Activated CD8-positive, alpha-beta memory T cell treated with anti-CD3 and anti-CD28 coated beads, Interleukin-2, amount 10 ng/mL, durations not matched to agents 7 days and 5 days (primary cell): ENCODE measurements at places on chromosomes 5 and 9. TPM values are rescaled to one million over a fixed set of nuclear protein-coding genes. Genes with fewer than 3 reads are reported as not detected.

- no peaks in the 10 kb centered on the region for H3K27me3 ChIP-seq
- peaks cover 53% of the 10 kb centered on the region for H3K36me3 ChIP-seq
- peaks cover 3% of the 10 kb centered on the region for H3K4me1 ChIP-seq
- no peak for DNase-seq
- no peak overlapping the region for H3K4me3 ChIP-seq
Observed at GRCh38 chr5:141529002-141529401, 40.1 kb downstream of the PCDHGC5 start.

TMC1 gene
- total RNA-seq: not detected

DNA sequence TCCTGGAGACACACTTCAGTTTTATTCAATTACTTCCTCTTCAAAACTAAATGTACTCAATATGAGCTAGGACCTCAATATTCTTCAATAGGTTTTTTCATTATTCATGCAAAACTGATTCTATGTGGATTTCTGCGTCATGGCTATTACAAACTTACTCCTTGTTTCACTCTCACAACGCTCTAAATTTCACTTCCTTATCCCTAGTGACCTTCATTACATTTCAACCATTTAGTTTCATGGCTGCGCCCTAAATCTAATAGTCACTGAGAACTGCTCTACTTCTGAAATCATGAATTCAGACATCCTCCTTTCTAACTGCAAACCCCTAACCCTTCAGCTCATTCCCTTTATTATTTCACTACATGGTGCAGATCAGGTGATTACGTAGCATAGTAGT is 93.9 kb downstream of the SLC25A46 start:
- H3K4me3 ChIP-seq: no peak overlapping the region
- H3K36me3 ChIP-seq: no peaks in the 10 kb centered on the region
- DNase-seq: no peak
- no peak overlapping the region for H3K27ac ChIP-seq
- H3K27me3 ChIP-seq: no peaks in the 10 kb centered on the region
- H3K4me1 ChIP-seq: no peaks in the 10 kb centered on the region

RHOBTB3 gene
- total RNA-seq: 0.55 TPM

DNA sequence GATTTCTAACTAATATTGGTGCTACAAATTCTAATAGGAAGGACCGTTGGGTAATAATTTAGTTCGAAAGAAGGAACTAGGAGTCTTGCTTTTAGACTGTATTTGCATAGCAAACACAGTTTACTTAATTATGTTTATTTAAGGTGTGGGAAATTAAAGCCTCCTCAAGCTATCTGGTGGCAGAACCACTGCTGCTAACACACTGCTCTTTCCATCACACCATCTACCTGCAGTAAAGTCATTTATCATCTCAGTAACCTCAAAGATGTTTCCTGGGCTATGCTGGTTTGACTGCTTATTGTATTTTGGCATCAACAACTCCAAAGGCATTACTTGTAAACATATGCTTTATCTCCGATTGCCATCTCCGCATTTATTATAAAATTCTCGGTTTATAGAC is 114.3 kb downstream of the DEPDC1B start:
- DNase-seq: no peak
- peaks cover 2% of the 10 kb centered on the region for H3K4me1 ChIP-seq
- no peaks in the 10 kb centered on the region for H3K36me3 ChIP-seq

- H3K27me3 ChIP-seq: no peaks in the 10 kb centered on the region
- no peak overlapping the region for H3K27ac ChIP-seq
- H3K4me3 ChIP-seq: no peak overlapping the region
- H3K4me1 ChIP-seq: no peaks in the 10 kb centered on the region
- DNase-seq: no peak
- H3K36me3 ChIP-seq: no peaks in the 10 kb centered on the region
Observed at GRCh38 chr5:104412649-104413240, 850.2 kb upstream of the NUDT12 start.

LECT2 gene
- not detected for total RNA-seq

PCDHB5 gene
- total RNA-seq: not detected

- H3K4me3 ChIP-seq: no peak overlapping the region
- H3K27me3 ChIP-seq: peaks cover 24% of the 10 kb centered on the region
- no peak overlapping the region for H3K27ac ChIP-seq
- H3K36me3 ChIP-seq: no peaks in the 10 kb centered on the region
- H3K4me1 ChIP-seq: peaks cover 19% of the 10 kb centered on the region
- DNase-seq: no peak
Observed at GRCh38 chr9:107178293-107178692, 104.8 kb upstream of the RAD23B start.

DNA sequence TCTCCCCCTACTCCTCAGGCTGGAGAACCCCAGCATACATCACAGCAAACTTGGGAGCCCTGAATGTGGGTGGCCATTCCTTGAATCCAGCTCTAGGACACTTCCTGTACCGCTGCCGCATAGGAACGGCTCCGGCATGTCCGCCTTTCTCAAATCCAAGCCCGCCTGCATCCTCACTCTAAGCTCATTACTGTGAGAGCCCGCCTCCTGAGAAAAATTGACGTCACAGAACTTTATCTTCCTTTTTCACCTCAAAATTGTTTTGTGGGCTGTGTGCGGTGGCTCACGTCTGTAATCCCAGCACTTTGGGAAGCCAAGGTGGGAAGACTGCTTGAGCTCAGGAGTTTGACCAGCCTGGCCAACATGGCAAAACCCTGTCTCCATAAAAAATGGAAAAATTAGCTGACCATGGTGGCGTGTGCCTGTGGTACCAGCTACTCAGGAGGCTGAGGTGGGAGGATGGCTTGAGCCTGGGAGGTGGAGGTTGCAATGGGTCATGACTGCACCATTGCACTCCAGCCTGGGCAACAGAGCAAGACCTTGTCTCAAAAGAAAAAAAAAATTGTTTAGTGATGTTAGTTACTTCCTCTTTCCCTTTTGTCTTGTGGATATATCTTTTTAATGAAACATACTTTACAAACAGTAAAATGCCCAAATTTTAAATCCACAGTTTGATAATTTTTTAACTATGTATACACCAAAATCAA is 22.8 kb downstream of the RNF44 start:
- no peak for DNase-seq
- no peaks in the 10 kb centered on the region for H3K27me3 ChIP-seq
- H3K4me1 ChIP-seq: peaks cover 17% of the 10 kb centered on the region
- H3K36me3 ChIP-seq: peaks cover 2% of the 10 kb centered on the region

- peaks cover 2% of the 10 kb centered on the region for H3K27me3 ChIP-seq
- H3K4me3 ChIP-seq: no peak overlapping the region
- H3K27ac ChIP-seq: no peak overlapping the region
- H3K4me1 ChIP-seq: no peaks in the 10 kb centered on the region
- H3K36me3 ChIP-seq: no peaks in the 10 kb centered on the region
Observed at GRCh38 chr9:109801484-109801883, 21.5 kb downstream of the PALM2AKAP2 start.

GRCh38 chr5:168879331-168879730 is 300.2 kb upstream of the PANK3 start:
- no peaks in the 10 kb centered on the region for H3K4me1 ChIP-seq
- no peak for DNase-seq
- H3K27me3 ChIP-seq: peaks cover 11% of the 10 kb centered on the region

- no peaks in the 10 kb centered on the region for H3K36me3 ChIP-seq
- H3K27ac ChIP-seq: no peak overlapping the region
- H3K4me1 ChIP-seq: peaks cover 9% of the 10 kb centered on the region
- H3K27me3 ChIP-seq: no peaks in the 10 kb centered on the region
- DNase-seq: no peak
Observed at GRCh38 chr5:172909931-172910502, 49.2 kb upstream of the RPL26L1 start.

DNA sequence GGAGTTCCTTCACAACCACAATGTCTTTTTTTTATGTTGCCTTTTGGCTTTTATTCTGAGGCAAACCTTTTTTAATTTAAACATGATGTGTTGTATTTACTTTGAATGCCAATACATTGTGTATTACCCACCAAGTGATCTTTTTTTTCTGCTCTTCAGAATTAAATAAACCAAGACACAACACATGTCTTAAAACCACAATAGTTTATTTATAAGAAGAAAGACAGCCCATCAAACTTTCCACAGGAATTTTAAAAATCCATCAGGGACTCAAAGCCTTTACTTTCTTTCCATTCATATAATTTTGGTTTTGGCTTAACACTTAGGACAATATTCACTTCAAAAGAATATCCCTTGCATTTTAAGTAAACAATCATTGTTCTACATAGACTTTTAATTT is 321.8 kb upstream of the MEF2C start:
- no peaks in the 10 kb centered on the region for H3K36me3 ChIP-seq
- no peaks in the 10 kb centered on the region for H3K27me3 ChIP-seq
- H3K4me3 ChIP-seq: no peak overlapping the region
- no peak for DNase-seq
- no peaks in the 10 kb centered on the region for H3K4me1 ChIP-seq

- H3K27me3 ChIP-seq: no peaks in the 10 kb centered on the region
- H3K4me3 ChIP-seq: no peak overlapping the region
- no peak overlapping the region for H3K27ac ChIP-seq
- DNase-seq: no peak
- H3K36me3 ChIP-seq: no peaks in the 10 kb centered on the region
Observed at GRCh38 chr5:156036640-156037039, 290.3 kb upstream of the SGCD start.

XPA gene
- total RNA-seq: 11.8 TPM

TMEM171 gene
- not detected for total RNA-seq

GRCh38 chr9:112005939-112006338 is 109.3 kb downstream of the UGCG start:
- H3K36me3 ChIP-seq: peaks cover 2% of the 10 kb centered on the region
- H3K4me1 ChIP-seq: peaks cover 4% of the 10 kb centered on the region
- no peak overlapping the region for H3K4me3 ChIP-seq
- peaks cover 41% of the 10 kb centered on the region for H3K27me3 ChIP-seq

PPIC gene
- total RNA-seq: not detected

GRCh38 chr9:34386656-34387055 is 10.0 kb upstream of the MYORG start:
- H3K4me3 ChIP-seq: no peak overlapping the region
- no peaks in the 10 kb centered on the region for H3K36me3 ChIP-seq
- no peak for DNase-seq
- H3K27me3 ChIP-seq: peaks cover 12% of the 10 kb centered on the region
- H3K27ac ChIP-seq: no peak overlapping the region

- H3K27ac ChIP-seq: no peak overlapping the region
- H3K4me3 ChIP-seq: no peak overlapping the region
- peaks cover 85% of the 10 kb centered on the region for H3K27me3 ChIP-seq
- peaks cover 9% of the 10 kb centered on the region for H3K4me1 ChIP-seq
Observed at GRCh38 chr9:97857606-97858392, 4.8 kb downstream of the FOXE1 start.

ELAVL2 gene
- total RNA-seq: not detected

IL3 gene
- 0.47 TPM for total RNA-seq

THBS4 gene
- 3.6 TPM for total RNA-seq

GRCh38 chr9:14362175-14362574 is 48.2 kb upstream of the NFIB start:
- no peak for DNase-seq
- H3K4me3 ChIP-seq: no peak overlapping the region
- H3K27me3 ChIP-seq: peaks cover 10% of the 10 kb centered on the region

- H3K36me3 ChIP-seq: no peaks in the 10 kb centered on the region
- no peak overlapping the region for H3K27ac ChIP-seq
- H3K4me3 ChIP-seq: no peak overlapping the region
- no peak for DNase-seq
- no peaks in the 10 kb centered on the region for H3K4me1 ChIP-seq
Observed at GRCh38 chr9:75039801-75040200, 11.7 kb upstream of the CARNMT1 start.

- no peaks in the 10 kb centered on the region for H3K27me3 ChIP-seq
- no peak overlapping the region for H3K4me3 ChIP-seq
- H3K4me1 ChIP-seq: no peaks in the 10 kb centered on the region
- H3K27ac ChIP-seq: no peak overlapping the region
Observed at GRCh38 chr5:45507178-45507577, 189.0 kb downstream of the HCN1 start.

DNA sequence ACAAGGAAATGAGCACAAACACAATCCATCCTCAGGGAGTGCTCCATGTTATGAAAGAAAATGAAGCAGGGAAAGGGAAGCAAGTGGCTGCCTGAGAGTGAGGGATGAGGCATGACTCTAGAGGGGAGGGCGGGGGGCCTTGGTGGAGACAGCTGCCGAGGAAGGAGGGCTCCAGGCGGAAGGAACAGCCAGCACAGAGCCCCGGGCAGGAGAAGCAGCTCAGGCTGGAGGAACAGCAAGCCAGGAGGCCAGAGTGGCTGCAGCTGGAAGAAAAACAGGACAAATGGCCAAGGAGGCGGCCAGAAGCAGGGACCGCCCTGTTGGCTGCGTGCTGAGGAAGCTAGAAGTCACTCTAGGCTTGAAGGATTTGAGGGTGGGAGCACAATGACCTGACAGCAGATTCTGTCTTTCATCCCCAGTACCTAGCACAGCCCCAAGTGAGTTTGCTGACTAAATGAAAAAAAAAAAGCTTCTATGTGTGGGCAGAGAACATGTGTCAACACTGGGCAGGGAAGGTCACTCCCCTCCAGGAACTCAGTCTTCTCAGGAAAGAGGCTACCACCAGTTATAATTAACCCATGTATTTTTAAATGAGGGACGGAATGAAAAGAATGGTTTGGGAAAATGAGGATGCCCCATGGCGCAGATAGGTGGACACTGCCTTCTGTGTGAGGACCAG is 142.8 kb downstream of the DCP2 start:
- no peaks in the 10 kb centered on the region for H3K27me3 ChIP-seq
- no peak overlapping the region for H3K27ac ChIP-seq
- no peaks in the 10 kb centered on the region for H3K36me3 ChIP-seq
- no peak overlapping the region for H3K4me3 ChIP-seq
- no peaks in the 10 kb centered on the region for H3K4me1 ChIP-seq

GRCh38 chr5:56326116-56326515 is 93.0 kb upstream of the ANKRD55 start:
- no peak overlapping the region for H3K4me3 ChIP-seq
- peaks cover 56% of the 10 kb centered on the region for H3K4me1 ChIP-seq
- H3K36me3 ChIP-seq: no peaks in the 10 kb centered on the region
- peak; percentile 48 for DNase-seq
- peak overlapping the region; percentile 44 for H3K27ac ChIP-seq

AK1 gene
- total RNA-seq: 34.3 TPM
